Activated CD4-positive, alpha-beta memory T cell treated with anti-CD3 and anti-CD28 coated beads, Interleukin-2, amount 10 ng/mL, durations not matched to agents 7 days and 5 days (primary cell): ENCODE measurements at places on chromosomes 2 and 18. TPM values are rescaled to one million over a fixed set of nuclear protein-coding genes. Genes with fewer than 3 reads are reported as not detected.

SLC30A3 gene
- 0.45 TPM for total RNA-seq

ZNF892 gene
- 3.0 TPM for total RNA-seq

CD28 gene
- 194 TPM for total RNA-seq

DNA sequence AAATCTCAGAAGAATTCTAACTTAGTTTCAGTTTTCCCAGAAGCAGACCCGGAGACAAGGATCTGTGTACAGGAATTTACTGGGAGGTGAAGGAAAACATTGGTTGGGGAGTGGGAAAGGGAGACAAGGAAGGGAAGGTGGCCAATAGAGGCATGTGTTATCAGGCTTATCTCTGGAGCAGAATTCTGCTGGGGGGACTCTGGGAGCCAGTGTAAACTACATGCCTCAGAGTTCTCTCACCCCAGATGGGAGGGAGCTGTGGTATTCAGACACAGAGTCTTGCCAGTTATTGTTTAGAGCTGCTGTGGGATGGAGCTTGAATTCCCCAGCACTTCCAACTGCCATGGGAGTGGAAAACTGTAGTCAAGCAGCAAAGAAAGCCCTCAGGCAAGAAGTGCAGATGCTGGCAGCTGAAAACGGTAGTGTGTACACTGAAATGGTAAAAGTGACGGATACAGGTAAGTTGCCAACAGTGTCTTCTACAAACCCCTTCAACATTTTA, 19.0 kb downstream of the DNPEP start:
- no peak for DNase-seq

DNA sequence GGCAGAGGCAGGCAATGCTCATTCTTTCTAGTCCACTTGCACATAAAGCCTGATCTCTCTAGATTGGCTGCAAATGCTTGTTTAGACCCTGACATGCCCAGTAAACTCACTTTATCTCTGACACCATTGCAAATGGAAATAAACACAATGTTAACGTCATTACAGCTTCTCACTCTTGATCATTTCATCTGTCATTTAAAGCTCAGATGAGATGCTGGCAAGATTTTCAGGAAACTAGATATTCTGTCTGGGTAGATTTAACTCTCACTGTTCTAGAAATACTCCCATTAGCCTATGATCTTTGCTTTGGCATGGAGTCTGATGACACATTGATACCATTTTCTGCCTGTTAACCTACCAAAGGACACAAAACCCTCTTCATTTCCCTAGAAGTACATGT, 320.7 kb upstream of the HNRNPA3 start:
- DNase-seq = no peak

DNA sequence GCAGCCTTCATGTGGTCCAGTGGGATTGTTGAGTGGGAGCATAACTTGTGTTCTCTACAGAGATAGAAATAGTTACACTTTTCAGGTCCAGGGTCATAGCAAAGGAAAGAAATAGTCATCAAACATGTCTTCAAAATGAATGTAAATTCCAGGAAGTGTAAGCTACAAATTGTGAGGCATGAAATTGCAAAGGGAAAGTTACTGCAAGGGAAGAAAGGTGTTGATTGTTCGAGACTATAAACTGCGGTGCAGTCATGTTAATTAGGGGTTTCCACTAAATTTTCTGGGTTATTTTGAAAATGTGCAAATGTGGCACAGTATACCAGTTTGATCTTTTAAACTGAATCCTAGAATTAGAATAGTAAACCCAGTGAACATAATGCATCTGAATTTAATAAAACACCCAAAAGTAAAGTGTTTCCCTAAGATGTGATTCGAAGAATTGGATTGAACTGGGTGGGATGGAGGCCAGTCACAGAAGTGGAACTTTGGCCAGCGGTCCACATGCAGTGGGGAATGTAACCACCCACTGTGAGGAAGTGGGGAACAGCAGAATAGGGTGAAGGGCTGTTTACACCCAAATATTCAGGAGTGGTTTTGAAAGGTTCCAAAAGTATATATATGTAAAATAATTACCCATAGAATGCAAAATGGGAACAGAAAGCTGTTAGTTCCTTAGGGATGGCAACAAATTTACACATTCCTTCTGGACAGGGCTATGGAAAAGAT, 126.5 kb upstream of the CCDC68 start:
- no peak for DNase-seq

EIPR1 gene
- total RNA-seq = 34.3 TPM

PTPRM gene
- total RNA-seq = 9.3 TPM

DNA sequence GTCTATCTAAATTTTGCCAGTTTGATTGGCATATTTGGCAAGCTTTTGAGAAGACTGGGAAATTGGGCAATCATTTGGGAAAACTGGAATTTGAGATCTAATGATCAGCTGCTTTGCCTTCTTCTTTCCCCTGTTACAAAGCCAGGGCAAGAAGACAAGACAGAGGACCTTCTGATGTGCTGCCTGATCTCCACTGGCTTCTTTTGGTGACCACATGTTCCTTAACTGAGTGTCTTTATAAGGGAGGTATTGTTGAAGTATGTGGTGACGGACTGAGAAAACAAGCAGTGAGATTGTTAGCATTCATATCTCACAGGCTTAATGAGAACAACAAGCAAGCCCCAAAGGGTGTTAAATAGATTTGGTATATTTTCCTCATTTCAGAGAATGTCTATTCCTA, 175.8 kb downstream of the SLC8A1 start:
- no peak for DNase-seq

DNA sequence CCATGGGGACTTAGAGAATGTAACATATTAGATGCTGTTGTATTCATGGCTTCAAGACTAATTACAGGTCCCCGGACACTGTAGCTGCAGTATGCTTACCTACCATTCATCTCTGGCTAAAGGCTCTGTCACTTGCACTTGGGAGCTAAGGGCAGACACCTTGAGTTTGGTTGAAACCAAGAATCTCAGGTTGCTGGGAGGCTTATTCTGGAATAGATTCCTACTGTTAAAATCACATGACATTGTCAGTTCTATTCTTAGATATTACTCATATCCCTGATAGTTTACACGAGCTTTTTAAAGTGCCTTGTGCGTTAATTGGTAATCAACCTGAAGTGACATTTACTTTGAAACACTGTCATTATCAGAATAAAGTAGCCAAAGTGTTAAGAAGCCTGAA, 73.0 kb upstream of the EPB41L5 start:
- DNase-seq = no peak

DNA sequence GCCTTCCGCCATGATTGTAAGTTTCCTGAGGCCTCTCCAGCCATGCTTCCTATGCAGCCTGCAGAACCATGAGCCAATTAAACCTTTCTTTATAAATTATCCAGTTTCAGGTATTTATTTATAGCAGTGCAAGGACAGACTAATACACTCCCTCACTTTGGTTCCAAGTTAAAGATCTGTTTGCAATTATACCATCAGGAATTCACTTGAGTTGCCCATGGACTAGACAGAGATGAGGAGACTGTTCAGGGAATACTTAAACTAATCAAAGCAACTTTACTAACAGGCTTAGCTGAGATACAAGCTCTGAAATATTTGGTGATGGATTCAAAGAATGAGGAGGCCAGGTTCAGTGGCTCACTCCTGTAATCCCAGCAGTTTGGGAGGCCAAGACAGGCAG, 190.0 kb downstream of the MTCL1 start:
- no peak for DNase-seq

MAB21L4 gene
- total RNA-seq = not detected
